HFF-Myc (cell line): ENCODE measurements at places on chromosomes 2 and 18.

GRCh38 chr18:33924576-33924975 is 300.1 kb downstream of the NOL4 start:
- DNase-seq = no peak

- no peak for DNase-seq
Measured at GRCh38 chr2:219680958-219681693, 53.7 kb downstream of the SLC4A3 start.

DNA sequence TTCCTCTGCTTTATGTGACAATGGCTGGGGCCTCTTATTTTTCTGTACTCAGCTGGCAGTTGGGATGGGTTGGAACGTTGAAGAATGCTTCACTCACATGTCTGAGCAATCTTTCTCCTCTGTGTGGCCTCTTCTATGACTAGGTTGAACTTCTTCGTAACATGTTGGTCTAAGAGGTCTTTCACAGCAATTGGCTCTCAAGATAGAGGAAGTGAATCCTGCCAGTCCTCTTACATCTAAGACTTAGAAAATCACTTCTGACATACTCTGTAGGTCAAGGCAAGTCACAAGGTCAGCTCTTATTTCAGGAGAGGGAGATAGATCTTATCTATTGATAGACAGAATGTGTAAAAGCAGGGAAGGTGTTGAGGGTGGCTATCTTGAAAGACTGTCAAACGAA is 174.1 kb downstream of the NYAP2 start:
- no peak for DNase-seq

DNA sequence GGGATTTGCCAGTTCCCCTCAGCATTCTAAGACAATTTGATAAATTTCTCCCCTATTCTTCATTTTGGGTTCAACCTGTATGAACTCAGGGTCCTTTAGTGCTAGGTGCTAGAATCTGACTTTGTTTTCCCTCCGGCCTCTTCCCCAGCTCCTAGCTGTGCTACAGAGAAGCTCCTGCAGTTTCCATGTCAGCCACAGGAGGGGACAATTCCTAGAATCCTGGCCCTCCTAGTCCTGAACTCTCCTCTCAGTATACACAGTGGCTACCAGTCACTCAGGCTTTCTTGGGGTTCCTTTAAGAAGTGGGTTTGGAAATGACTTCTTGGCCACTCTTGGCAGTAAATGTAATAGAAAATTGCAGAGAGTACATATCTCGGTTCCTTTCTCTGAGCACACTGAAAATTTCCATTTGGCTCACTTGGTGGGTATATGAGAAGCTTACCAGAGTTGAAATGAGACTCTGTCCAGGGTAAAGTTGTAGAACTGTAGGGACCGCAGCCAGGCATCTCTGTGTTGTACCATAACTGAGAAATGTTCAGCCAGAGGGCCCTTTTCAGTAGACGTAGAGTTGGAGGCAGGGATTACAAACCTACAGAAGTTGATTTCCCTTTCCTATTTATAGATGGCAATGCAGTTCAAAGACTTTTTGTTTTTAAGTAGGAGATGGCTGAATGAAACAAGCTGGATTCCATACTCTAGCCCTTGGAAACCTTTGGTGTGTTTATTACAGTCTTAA is 5.0 kb upstream of the CHST10 start:
- DNase-seq = no peak

DNA sequence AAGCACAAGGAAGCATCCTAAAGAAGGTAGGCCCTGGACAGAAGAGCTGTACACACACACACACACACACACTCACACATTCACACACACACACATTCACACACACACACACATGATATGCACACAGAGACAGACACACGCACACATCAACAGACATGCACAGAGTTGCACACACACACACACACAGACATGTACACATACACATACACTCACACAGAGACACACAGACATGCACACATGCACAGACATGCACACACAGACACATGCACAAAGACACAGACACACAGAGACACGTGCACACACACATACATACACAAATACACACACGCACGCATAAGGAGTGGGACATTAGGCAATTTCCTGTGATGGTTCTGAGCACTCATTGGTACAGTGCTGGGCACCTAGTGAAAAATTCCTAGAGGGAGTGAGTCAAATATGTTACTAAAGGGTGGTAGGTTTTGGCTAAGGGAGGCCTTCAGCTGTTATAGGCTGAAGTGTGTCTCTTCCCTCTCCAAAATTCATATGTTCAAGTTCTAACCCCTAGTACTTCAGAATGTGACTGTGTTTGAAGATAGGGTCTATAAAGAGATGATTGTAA is 26.4 kb downstream of the THNSL2 start:
- DNase-seq = no peak

DNA sequence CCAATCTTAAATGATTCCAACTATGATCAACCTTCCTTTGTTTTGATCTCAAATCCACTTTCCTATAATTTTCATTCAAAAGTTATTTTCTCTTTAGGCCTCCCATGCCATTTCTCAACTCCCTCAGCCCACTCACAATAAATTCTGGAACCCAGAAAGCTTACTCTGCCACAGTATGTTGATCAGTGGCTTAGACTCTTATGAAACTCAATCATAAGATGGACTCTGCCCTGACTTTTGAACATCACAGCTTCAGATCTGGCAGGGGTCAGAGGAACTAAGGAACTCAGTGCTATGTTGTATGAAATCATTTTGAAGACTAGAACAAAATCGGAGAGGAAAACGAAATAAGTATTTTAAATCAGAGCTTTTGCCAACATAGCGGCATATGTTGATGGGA is 59.8 kb upstream of the LGALSL start:
- DNase-seq = no peak
